ENCODE measurements at places on chromosomes 3 and 15. TPM values are rescaled to one million over a fixed set of nuclear protein-coding genes. Genes with fewer than 3 reads are reported as not detected.

GRCh38 chr3:18189282-18190050 lies 235.7 kb downstream of the SATB1 start:
- no peak overlapping the region for H3K27ac ChIP-seq
- DNase-seq: no peak
- no peaks in the 10 kb centered on the region for H3K36me3 ChIP-seq
- no peak overlapping the region for H3K4me3 ChIP-seq
- no peaks in the 10 kb centered on the region for H3K27me3 ChIP-seq

- no peak for DNase-seq
- H3K4me1 ChIP-seq: peaks cover 18% of the 10 kb centered on the region
- no peaks in the 10 kb centered on the region for H3K27me3 ChIP-seq
- peak overlapping the region; percentile 87 for H3K27ac ChIP-seq
- H3K4me3 ChIP-seq: peak overlapping the region; percentile 46
Observed at GRCh38 chr15:90400005-90400758, 12.1 kb downstream of the IQGAP1 start.

DNA sequence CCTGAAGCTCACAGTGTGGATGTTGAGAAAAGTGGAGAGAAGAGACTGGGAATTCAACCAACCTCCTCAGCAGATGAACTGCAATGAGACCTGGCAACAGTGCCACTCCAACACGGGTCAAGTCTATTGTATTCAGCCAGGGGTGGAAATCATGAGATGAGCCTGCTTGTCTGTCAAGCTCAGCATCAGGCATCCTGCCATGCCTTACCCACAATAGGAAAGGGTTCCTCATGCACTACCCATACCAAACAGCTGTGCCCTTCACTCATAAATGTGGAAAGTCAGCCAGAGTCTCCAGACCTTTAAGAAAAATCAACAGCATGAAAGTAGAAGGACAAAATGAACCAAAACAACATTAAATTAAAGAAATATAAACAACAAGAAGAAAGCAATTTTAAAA lies 542.1 kb downstream of the EPHB1 start:
- no peaks in the 10 kb centered on the region for H3K27me3 ChIP-seq
- H3K27ac ChIP-seq: no peak overlapping the region
- H3K36me3 ChIP-seq: no peaks in the 10 kb centered on the region
- no peak for DNase-seq
- H3K4me3 ChIP-seq: no peak overlapping the region

DNA sequence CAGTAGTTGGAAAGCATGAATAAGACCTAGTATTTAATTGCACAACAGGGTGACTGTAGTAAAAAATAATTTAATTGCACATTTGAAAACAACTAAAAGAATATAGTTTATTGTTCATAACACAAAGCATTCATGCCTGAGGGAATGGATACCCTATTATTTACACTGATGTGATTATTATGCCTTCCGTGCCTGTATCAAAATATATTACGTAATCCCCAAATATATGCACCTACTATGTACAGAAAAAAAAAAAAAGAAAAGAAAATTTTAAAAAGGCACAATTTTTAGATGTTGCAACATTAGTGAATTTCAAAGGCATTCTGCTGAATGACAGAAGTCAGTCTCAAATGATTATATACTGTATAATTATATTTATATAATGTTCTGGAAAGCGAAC lies 647.2 kb upstream of the BCHE start:
- H3K27me3 ChIP-seq: no peaks in the 10 kb centered on the region
- no peaks in the 10 kb centered on the region for H3K4me1 ChIP-seq
- H3K27ac ChIP-seq: no peak overlapping the region
- H3K4me3 ChIP-seq: no peak overlapping the region

- no peak overlapping the region for H3K4me3 ChIP-seq
- H3K27me3 ChIP-seq: no peaks in the 10 kb centered on the region
- no peak overlapping the region for H3K27ac ChIP-seq
- no peak for DNase-seq
- peaks cover 24% of the 10 kb centered on the region for H3K4me1 ChIP-seq
Observed at GRCh38 chr15:82921242-82921641, 31.3 kb downstream of the HOMER2 start.

- DNase-seq: no peak
- no peaks in the 10 kb centered on the region for H3K36me3 ChIP-seq
Observed at GRCh38 chr3:40930131-40930538, 269.2 kb upstream of the CTNNB1 start.

DNA sequence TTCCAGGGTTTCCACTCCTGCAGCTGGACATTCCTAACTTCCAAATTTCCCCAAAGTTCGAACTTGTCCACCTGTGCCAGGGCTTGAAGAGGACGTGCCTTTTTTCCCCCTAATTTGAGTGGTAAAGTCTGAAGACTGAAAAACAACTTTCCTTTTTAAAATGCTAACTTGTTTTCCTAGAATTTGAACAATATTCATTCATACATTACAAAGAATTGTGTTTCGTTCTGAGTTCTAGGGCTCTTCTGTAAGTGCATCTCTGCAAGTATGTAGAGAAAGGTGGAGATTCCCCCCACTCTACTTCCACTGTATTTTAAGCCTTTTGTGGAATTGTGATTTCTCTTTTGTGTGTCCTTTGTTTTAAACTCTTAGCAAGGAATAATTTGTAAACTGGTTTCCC lies 9.4 kb downstream of the DPH3 start:
- no peaks in the 10 kb centered on the region for H3K36me3 ChIP-seq
- H3K4me3 ChIP-seq: no peak overlapping the region
- DNase-seq: no peak
- H3K4me1 ChIP-seq: no peaks in the 10 kb centered on the region

DNA sequence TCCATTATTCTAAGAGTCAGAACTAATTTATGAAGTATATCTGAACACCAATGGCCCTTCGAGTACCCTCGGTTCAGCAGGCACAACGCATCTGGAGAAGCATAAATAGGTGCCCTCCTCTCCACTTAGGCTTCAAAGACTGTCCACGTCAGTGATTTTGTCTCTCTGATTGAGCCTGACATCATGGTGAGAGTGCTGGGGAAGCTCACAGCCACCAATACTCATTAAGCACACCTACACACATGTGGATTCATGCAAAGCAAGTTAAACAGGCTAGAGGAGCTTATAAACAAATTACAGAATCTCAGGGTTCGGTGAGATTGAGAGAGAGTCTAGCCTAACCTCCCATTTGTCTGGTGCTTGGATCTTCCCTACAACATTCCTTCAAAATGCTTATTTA lies 3.6 kb downstream of the CLDN1 start:
- peaks cover 53% of the 10 kb centered on the region for H3K4me1 ChIP-seq
- H3K36me3 ChIP-seq: no peaks in the 10 kb centered on the region
- H3K4me3 ChIP-seq: peak overlapping the region; percentile 18
- H3K27me3 ChIP-seq: no peaks in the 10 kb centered on the region
- DNase-seq: no peak
- peak overlapping the region; percentile 90 for H3K27ac ChIP-seq

DNA sequence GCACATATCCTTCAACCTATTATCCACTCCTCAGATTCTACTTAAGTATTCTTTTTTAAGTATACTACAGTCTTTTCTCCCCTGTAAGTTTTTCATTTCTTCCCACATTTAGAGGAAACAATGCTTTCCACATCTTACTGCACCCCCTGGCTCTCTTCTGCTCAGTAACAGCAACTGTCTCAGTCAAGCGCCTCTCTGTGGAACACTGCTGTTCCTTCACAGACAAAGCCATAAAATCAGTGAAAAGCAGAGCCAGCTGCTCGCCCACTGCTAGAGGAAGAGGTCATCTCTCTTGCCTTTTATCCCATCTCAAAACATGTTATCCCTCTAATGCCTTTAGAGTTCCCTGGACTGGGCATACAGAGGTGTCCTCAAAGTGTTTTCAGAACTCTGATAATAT lies 24.8 kb downstream of the SERP1 start:
- no peaks in the 10 kb centered on the region for H3K36me3 ChIP-seq
- no peak for DNase-seq
- no peak overlapping the region for H3K27ac ChIP-seq
- H3K4me1 ChIP-seq: peaks cover 6% of the 10 kb centered on the region
- no peak overlapping the region for H3K4me3 ChIP-seq
- no peaks in the 10 kb centered on the region for H3K27me3 ChIP-seq

DNA sequence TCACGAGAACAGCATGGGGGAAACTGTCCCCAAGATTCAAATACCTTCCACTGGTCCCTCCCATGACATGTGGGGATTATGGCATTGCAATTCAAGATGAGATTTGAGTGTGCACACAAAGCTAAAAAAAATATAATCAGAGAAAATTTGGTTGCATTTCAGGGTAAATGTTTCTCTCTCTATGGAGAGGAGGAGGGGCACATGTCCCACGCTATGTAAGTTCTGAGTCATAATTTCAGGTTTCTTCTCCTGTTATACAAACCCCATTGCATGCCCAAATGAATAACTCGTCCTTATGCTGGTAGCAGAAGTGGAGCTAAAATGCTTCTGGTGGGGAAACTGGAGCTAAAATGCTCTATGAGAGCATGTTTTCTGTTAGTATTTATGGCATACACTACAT lies 209.7 kb upstream of the DCBLD2 start:
- peaks cover 3% of the 10 kb centered on the region for H3K4me1 ChIP-seq
- no peak for DNase-seq
- no peak overlapping the region for H3K4me3 ChIP-seq
- H3K27ac ChIP-seq: no peak overlapping the region
- H3K36me3 ChIP-seq: no peaks in the 10 kb centered on the region

- no peaks in the 10 kb centered on the region for H3K4me1 ChIP-seq
- H3K27me3 ChIP-seq: no peaks in the 10 kb centered on the region
- no peak for DNase-seq
- no peaks in the 10 kb centered on the region for H3K36me3 ChIP-seq
- H3K4me3 ChIP-seq: no peak overlapping the region
Observed at GRCh38 chr15:82730022-82730530, 20.4 kb upstream of the AP3B2 start.

- H3K27me3 ChIP-seq: peaks cover 17% of the 10 kb centered on the region
- H3K27ac ChIP-seq: no peak overlapping the region
- H3K4me1 ChIP-seq: no peaks in the 10 kb centered on the region
- no peaks in the 10 kb centered on the region for H3K36me3 ChIP-seq
- no peak for DNase-seq
Observed at GRCh38 chr15:79042213-79042928, 48.2 kb downstream of the RASGRF1 start.

GRCh38 chr3:160409812-160410610 lies 10.6 kb downstream of the SMC4 start:
- no peaks in the 10 kb centered on the region for H3K4me1 ChIP-seq
- no peaks in the 10 kb centered on the region for H3K27me3 ChIP-seq
- no peak overlapping the region for H3K27ac ChIP-seq
- no peak overlapping the region for H3K4me3 ChIP-seq
- no peak for DNase-seq

- no peak overlapping the region for H3K4me3 ChIP-seq
- H3K36me3 ChIP-seq: no peaks in the 10 kb centered on the region
- no peaks in the 10 kb centered on the region for H3K27me3 ChIP-seq
- DNase-seq: no peak
Observed at GRCh38 chr15:39704689-39705088, 78.0 kb downstream of the FSIP1 start.

DNA sequence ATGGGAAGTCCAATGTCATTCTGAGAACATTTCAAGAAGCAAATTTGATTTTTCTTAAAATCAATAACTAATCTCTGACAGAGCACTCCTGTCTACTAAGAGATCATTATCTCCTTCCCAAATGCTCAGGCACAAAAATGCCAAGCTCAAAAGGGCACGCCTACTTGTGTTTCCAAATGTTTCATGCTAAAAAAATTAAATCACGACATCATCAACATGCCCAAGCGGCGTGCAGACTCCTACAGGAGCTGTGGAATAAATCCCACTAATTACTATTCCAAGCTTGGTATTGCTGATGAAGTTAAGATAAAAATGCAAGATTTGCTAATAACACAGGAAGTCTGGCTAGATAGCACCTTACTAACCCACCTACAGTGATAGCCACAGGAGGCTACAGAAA lies 140.8 kb downstream of the OSBPL10 start:
- H3K4me3 ChIP-seq: no peak overlapping the region
- no peaks in the 10 kb centered on the region for H3K36me3 ChIP-seq
- no peak for DNase-seq
- no peaks in the 10 kb centered on the region for H3K27me3 ChIP-seq
- H3K27ac ChIP-seq: no peak overlapping the region
- no peaks in the 10 kb centered on the region for H3K4me1 ChIP-seq

- no peak for DNase-seq
- no peaks in the 10 kb centered on the region for H3K4me1 ChIP-seq
- H3K27me3 ChIP-seq: no peaks in the 10 kb centered on the region
- H3K4me3 ChIP-seq: no peak overlapping the region
Observed at GRCh38 chr3:5071061-5071460, 51.0 kb upstream of the ARL8B start.

- peaks cover 20% of the 10 kb centered on the region for H3K4me1 ChIP-seq
- no peak overlapping the region for H3K27ac ChIP-seq
- DNase-seq: no peak
- no peak overlapping the region for H3K4me3 ChIP-seq
- H3K27me3 ChIP-seq: no peaks in the 10 kb centered on the region
- H3K36me3 ChIP-seq: no peaks in the 10 kb centered on the region
Observed at GRCh38 chr15:66912001-66912400, 153.4 kb upstream of the SMAD3 start.

GRCh38 chr15:86852741-86853140 lies 773.1 kb downstream of the AGBL1 start:
- H3K27me3 ChIP-seq: no peaks in the 10 kb centered on the region
- no peak overlapping the region for H3K4me3 ChIP-seq

GRCh38 chr3:149203758-149204157 lies 17.9 kb downstream of the CP start:
- H3K4me1 ChIP-seq: no peaks in the 10 kb centered on the region
- H3K27ac ChIP-seq: no peak overlapping the region
- no peaks in the 10 kb centered on the region for H3K27me3 ChIP-seq
- no peak for DNase-seq
- no peaks in the 10 kb centered on the region for H3K36me3 ChIP-seq

DNA sequence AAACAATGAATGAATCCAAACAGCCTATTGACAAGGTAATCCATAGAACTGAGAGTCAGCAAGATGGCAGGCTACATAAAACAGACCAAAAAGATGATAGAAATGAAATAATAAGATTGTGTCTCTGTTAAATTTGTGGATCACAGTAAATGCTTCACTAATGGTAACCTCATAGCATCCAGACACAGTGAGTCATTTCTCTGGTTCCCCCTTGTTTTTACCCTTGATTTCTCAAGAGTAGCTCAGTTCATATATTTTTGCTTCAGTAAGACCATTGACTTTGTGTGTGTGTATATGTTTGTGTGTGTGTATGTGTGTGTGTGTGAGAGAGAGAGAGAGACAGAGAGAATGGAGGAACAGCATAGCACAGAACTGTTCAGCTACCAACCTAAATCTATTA lies 546.9 kb downstream of the RBMS3 start:
- H3K27me3 ChIP-seq: no peaks in the 10 kb centered on the region
- H3K27ac ChIP-seq: no peak overlapping the region
- H3K4me3 ChIP-seq: no peak overlapping the region
- no peaks in the 10 kb centered on the region for H3K4me1 ChIP-seq
- no peak for DNase-seq

UBAP1L gene
- total RNA-seq: 1.6 TPM

IL17RE gene
- 11.7 TPM for total RNA-seq

ADAMTS7 gene
- total RNA-seq: 0.47 TPM

TMEM41A gene
- 24.8 TPM for total RNA-seq

TMEM40 gene
- 62.6 TPM for total RNA-seq

BFSP2 gene
- total RNA-seq: not detected

SCAANT1 gene
- not detected for total RNA-seq

KNG1 gene
- total RNA-seq: not detected

SEMA3F gene
- total RNA-seq: 146 TPM

ANKDD1A gene
- total RNA-seq: 3.6 TPM

SH2D7 gene
- not detected for total RNA-seq

All from esophagus squamous epithelium (tissue), 5 donors.